ENCODE measurements at places on chromosomes 2 and 18.
A peak's percentile ranks its signal among the peaks of the same experiment; 100 is the strongest.

GRCh38 chr2:69177785-69178636 is 165.0 kb downstream of the ANTXR1 start:
- no peak for DNase-seq

DNA sequence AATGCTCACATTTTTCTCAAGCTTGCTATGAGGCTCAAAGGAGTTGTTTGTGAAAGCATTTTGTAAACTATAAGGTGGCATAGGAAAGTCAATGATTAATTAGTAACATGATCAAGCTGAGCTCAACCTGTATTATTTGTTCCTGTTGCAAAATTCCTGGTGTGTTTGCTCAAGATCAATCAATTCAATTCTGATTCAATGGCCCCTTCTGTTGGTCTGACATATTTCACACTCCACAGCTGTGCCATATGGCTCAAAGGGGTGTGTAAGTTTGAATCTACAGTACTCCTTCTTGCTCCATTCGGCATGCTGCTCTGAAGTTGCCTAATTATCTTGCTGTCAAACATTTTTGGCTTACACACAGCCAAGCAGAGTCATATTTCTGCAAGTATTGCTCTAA is 341.6 kb upstream of the LRP1B start:
- DNase-seq = no peak

DNA sequence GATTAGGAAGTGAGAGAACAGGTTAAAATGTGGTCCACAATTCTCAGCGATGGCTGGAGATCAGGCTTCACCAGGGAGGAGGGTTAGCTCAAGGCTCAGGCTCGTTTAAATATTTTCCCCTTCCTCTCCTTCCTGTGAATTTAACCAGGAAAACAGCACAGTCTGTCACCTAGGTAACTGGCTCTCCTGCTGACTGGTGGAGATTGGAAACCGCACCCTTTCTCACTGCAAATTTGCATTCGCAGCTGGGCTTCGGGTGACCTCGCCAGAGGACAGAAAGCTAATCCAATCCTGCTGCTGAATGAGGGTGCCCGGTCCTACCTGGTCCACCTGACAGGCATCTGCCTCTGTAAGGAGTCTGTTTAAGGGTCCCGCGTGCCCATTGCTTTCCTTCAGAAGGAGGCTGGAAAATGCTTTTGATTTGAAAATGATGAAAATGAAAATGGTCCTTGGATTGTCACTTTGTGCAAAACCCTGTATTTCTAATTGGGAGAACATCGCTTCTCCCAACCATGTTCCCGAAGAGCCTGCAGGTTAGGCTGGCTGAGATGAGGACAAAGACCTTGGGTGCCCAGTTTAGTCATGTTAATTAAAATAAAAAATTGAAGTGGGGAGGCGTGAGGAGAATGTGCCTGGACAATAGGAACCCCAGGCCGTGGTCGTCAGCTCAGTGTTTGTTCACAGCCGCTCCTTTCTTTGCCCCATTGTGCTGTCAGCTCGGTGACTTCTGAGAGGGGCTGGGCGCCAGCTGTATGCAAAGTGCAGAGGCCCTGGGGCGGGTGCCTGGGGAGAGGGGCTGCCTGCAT is 43.4 kb upstream of the MTCL1 start:
- DNase-seq = no peak

DNA sequence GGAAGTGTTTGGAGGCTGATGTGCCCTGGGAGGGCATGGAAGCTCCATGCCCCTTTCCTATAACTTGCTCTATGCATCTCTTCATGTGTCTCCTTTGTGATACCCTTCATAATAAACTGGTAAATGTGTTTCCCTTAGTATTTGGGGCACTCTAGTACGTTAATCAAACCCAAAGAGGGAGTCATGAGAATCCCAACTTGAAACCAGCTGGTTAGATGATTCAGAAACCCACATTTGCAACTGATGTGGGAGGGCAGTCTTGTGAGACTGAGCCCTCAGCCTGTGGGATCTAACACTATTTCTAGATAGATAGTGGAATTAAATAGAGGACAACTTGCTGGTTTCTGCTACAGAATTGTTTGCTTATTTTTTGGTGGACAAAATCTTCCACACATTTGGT is 20.3 kb downstream of the ANKRD30B start:
- no peak for DNase-seq

GRCh38 chr18:3097082-3097481 is 84.1 kb upstream of the LPIN2 start:
- no peak for DNase-seq

GRCh38 chr2:229370509-229370908 is 99.4 kb upstream of the PID1 start:
- DNase-seq = no peak

DNA sequence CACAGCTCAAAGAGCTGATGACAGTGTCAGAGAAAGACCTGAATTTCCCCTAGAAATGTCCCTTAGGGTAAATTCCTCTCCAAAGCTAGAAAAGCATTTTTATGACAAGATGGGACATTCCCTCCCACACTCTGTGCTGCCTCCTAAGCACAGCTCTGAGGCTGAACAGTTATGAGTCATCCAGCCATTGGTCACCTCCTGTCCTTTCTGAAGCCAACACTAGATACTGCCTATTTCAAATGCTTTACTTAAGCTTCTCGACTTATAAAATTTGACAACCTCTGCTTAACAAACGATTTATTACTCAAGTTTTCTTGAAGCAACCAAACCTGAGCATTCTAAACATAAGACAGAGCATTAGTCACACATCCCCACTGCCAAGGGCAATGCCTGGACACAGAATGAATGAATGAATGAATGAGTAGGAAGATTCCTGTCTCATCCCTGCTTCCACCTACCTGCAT is 35.4 kb downstream of the B4GALT6 start:
- DNase-seq = no peak

GRCh38 chr2:71948781-71949536 is 198.7 kb downstream of the CYP26B1 start:
- no peak for DNase-seq

DNA sequence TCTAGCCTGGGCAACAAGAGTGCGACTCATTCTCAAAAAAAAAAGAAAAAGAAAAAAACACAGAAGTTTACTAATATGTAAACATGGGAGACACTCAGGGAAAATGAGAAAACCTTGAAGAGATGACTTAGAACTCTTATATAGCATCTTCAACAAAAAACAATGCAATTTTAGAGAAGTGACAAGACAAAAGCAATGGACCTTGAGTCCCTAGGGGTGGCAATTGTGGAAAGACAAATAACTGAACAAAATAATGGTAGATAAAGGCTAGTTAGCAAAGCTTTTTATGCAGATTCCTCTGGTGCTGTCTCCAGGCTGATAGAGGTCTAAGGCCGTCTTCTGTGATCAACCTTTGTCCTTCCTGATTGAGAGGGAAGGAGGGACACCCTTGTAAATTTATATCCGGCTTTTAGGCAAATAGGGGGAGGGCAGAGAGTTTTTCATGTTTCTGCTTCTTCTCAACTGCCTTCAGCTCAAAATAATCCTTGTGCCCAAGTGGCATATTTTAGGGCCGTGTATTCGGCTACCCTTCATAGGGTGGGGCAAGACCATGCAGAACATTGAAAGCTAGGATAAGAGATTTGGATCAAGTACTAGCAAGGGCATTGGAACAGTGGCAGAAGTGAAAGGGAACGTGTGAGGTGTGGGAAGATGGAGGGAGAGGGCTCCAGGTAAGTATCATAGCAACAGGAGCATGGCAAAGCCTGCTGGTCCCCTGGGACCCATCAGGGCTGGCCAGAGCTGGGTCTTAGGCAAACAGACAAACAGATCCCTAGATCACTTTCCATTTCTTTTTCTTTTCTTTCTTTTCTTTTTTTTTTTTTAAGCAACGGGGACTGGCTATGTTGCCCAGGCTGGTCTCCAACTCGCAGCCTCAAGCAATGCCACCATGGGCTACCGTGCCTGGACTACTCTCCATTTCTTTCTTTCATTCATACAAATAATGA is 116.2 kb upstream of the STPG4 start:
- DNase-seq = no peak

DNA sequence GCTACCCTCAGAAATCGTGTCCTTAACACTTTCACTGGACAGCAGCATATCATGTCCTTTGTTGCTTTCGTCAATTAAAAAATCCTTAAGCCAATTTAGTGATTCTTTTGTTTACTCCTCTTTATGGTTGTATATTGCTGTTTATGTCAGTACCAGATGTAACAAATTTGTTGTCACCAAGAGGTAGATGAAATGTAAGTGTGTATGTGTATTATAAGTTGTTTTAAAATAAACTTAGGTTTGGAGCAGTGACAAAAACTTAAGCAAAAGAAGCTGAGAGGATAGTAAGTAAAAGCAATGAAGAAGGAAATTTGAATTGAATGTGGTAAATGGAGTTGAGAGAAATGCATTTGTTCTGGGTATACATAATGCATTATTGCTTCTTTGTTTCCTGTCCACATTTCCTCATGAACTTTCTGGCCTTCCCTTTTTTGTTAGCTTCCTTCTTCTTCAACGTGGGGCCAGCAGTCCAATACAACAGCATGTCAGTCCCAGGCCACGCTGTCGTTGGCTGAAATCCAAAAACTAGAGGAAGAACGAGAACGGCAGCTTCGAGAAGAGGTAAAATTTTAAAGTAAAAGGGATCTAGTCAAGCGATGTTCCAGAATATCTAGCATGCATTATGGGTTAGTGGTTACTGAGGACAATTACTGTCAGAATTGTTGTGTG is 30.5 kb upstream of the SNORC start:
- DNase-seq = no peak

- no peak for DNase-seq
Measured at GRCh38 chr18:48292782-48293424, 116.3 kb downstream of the ZBTB7C start.

DNA sequence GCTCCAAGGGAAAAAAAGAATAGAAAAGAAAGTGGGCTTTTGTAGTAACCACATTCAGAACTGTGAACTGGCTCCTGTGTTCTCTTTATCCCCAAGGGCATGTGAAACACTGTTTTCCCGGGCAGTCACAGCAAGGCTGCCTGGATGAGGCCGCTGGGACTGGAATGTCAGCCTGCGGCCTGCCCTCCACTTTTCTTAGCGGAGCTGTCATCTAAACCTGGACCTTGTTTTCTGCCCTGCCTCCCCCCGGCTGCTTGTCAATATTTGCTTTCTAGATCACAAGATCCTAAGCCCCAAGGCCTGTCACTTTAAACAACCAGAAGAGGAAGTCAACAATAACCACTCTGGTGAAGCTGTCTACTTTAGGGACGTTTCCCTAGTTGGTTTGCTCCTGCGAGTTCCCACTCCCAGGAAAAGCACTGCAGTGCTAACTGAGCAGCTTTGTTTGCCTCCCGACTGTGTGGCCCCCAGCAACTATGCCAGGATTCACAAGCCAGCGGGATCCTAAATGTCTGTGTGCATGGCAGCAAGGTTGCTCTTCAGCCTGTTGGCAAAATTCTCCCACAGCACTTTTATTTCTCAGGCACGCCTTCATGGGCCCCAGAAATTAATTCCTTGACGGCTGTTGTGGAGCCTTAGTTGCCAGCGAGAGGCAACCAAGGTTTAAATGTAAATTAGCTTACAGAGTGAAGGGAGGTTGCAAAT is 30.6 kb downstream of the SOWAHC start:
- DNase-seq = no peak

DNA sequence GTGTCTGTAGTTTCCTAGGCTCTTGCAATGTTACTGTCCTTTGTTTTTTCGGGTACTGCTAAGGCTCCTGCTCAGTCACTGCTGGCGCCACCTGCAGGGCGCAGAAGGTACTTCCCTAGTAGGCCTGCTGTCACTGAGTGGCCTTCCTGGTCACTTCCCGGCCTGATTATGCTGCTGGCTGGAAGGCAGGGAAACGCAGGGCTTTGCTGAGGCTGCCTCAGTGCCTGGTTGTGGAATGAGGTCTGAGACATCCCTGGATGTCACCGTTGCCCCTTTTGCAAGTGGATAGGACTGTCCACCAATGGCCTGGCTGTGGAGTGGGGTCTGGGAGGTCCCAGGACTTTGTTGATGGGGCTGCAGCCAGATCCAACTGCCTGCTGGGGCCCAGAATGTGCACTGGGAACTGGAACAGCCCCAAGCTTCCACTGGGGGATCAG is 13.1 kb downstream of the DAW1 start:
- DNase-seq = peak; percentile 54

GRCh38 chr2:236180076-236180816 is 12.1 kb upstream of the GBX2 start:
- DNase-seq = no peak

- DNase-seq = no peak
Measured at GRCh38 chr2:64260093-64260803, 116.0 kb upstream of the PELI1 start.

DNA sequence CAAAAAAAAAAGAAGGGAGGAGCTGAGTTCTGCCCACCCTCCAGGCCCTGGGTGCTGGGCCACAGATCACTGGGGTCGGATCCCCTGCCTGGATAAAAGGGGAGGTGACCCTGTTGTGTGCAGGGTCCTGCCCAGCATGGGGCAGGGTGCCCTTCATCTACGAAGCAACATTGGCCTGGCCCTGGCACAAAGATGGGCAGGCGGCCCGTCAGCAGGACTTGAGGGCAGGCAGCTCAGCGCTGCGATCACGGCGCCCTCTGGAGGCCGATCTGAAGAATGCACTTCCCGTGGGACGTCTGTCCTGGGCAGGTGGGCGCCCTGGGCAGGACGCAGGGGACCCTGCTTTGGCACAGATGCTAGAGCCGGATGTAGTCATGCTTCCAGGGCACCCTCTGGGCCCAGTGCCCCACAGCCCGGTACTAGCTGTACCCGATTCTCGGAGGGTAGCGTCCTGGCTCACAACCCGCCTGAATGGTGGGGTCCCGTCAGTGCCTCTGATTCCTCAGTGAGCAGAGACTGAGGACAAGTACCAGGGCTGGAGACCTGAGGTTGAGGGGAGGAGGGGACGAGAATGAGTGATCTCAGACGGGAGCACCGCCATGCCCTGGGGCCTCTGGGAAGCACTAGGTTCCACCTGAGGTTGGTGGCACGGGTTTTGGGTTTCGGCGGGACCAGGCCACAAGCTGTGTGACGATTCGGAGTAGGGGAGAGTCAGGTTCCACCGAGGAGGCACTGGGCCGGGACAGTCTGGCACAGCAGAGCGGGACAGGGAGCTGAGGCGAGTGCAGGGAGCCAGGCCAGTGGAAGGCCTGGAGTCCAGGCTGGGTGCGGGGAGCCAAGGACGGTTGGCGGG is 18.0 kb downstream of the ARID5A start:
- DNase-seq = peak; percentile 71

DNA sequence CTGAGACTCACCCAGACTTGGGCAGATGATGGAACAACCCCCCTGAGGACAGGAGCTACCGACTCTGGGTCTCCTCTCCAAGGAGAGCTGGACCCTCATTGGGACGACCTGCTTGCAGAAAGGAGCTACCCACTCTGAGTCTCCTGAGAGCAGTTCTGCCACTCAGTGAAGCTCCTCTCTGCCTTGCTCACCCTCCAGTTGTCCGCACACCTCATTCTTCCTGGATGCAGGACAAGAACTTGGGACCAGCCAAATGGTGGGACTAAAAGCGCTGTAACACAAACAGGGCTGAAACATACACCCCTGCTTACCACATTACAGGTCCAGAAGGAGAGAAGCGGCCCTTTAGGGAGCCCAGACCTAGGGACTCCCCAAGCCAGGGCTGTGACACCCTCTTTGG is 124.9 kb upstream of the CCDC150 start:
- DNase-seq = no peak

DNA sequence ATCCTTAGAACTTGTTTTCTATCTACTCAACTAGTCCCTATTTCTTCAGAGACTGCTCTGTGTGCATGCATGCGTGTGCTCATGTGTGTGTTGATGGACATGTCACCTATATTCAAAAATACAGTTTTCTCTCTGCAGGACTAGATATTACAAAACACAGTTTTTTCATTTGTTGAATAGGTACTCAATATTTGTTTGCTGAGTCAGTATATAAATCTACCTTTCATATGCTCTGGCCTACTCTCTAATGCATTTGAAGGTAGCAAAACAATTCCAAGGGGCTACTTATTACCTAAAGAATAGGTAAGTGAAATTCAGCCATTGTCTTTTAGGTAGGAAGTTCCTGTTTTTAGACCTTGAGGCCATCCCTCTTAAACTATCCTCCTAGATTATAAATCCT is 8.6 kb upstream of the UBE2E3 start:
- DNase-seq = no peak
